ENCODE measurements at places on chromosomes 16 and 17.

- no peak for DNase-seq
These were observed 4.9 kb downstream of the HIC1 start for GRCh38 chr17:2059547-2060384.

GRCh38 chr17:54795046-54795445 lies 105.6 kb upstream of the TOM1L1 start:
- DNase-seq = no peak

DNA sequence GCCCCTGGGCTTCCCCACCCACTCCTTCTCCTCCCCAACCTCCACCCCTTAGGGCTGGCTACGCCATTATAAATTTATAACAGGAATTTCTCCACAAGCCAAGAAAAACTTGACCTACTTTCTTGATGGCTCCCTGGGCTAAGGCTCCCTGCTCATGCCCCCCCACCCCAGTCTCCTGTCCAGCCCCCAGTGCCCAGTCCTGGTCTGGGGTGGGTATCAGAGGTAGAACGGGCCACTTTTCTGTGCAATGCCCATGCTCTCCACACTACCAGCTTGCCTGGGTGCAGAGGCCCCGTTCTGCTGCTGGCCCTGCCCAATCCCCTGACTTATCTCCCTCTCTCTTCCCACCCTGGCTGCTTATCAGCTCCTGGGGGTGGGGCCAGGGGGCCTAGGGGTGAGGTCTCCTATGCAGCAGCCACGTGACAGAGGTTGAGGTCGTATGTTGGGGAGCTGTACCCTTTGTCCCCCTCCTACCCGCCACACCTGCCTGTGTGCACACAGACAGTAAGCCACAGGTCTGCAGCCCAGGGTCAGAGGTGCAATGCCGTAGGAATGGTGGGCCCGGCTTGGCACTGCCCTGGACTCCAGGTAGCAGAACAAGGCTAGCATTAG lies 10.1 kb downstream of the THRA start:
- DNase-seq = no peak

DNA sequence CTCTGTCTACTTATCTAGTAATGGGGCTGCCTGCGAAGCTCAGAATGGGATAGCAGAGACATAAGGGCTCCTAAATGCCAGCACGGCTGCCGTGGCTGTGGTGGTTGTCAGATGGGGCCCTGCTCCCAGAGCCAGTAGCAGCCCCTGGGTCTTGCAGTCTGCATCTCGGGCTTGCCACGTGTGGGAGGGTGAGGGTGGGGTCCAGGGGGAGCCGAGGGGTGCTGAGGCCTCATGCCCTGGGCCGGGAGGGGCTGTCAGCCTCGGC lies 88.8 kb upstream of the GSE1 start:
- no peak for DNase-seq

DNA sequence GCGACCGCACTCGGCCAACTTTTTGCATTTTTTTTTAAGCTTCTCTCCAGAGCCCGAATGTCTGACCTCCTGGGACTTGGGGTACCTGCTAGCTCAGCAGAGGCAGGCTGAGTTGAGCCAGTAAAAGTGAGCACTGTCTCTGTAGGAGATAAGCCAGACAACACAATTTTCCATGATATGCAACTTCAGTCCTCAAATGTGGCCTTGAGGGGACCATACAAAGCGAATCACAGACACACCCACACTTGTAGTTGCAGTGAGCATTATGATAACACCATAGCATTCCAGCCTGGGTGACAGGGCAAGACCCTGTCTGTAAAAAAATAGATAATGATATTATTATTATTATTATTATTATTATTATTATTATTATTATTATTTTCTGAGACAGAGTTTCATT lies 2.6 kb downstream of the DPEP2 start:
- no peak for DNase-seq

DNA sequence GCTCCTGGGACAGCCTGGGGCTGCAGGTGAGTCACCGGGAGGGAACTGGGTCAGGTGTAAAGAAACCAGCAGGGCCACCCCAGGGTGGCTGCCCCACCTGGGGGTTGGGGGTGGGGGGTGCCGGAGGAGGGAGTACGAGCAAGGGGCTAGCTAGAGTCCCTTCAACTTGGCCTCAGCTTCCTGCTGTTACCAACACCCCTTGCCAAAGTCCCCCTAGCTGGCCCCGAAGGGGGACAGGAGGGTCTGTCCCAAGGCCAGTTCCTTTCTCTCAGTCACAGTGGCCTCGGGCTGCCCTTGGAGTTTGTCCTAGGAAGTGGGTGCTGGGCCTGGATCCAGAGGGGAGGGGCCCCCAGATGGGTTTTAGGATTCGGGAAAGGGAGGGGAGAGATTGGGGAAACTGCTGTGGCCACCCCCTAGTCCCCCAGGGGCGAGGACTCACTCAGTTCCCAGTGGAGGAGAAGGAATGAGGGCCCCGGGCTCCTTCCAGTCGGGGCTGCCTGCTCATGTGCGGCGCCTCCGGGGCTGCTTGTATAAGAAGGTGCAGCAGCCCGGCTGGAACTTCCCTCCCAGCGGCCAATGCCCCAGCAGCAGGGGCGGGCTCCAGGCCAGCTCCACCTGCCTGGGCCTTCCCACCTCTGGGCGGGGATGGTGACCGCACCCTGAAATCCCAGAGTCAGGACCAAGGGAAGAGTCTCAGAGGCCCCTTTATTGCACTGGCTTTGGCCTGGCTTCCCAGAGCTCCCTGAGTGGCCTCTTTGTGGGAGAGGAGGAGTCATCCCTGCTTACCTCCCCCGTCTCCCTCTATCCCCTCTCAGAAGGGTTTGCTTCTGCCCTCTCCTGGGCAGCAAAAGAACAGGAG lies 7.3 kb downstream of the ARHGAP27 start:
- DNase-seq = peak; percentile 92

GRCh38 chr17:44910231-44911106 lies 4.8 kb downstream of the GFAP start:
- no peak for DNase-seq

GRCh38 chr17:50139950-50140885 lies 10.3 kb upstream of the SAMD14 start:
- no peak for DNase-seq

DNA sequence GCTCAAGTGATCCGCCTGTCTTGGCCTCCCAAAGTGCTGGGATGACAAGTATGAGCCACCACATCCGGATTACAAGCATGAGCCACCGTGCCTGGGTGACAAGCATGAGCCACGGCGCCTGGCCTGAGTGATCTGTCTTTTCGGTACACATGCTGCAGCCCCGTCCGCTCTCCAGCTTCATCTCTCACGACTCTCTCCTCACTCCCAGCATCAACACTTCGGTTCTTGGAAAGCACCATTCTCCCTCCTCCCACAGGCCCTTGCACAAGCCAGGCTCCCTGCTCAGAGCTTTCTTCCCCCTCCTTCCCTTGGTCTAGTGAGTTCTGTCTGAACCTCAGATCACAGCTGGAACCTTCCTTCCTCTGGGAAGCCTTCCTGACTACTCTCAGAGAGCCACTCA lies 6.5 kb upstream of the NCBP3 start:
- DNase-seq = no peak

DNA sequence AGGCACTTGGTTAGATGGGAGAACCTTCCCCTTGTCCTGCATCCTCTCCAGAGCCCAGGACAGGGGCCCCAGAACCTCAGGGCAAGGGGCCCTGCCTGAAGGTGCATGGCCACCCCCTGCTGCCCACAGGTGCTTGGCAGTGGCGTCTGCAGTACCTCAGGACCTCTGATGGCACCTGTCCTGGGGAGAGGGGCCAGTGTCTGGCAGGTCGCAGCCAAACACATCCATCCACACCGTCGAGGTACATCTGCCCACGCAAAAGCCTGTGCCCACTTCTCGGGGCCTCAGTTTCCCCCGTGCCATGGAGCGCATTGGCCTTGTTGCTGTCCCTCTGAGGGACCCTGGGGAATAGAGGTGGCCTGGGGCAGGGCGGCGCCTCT lies 9.3 kb downstream of the MAP2K3 start:
- DNase-seq = no peak

- DNase-seq = no peak
These were observed 515.8 kb upstream of the ZFHX3 start for GRCh38 chr16:73563709-73564108.

- no peak for DNase-seq
These were observed 11.6 kb downstream of the DDX42 start for GRCh38 chr17:63785556-63785955.
